CD4-positive, alpha-beta T cell treated with Interleukin-10 for 1 hour (primary cell): ENCODE measurements at places on chromosomes 2 and 18.

- no peak for DNase-seq
Measured at GRCh38 chr18:23569299-23570063, 16.8 kb downstream of the NPC1 start.

GRCh38 chr2:42513252-42513918 lies 19.6 kb upstream of the KCNG3 start:
- peak; percentile 26 for DNase-seq

GRCh38 chr2:161136696-161137324 lies 23.4 kb upstream of the TANK start:
- DNase-seq: peak; percentile 88

DNA sequence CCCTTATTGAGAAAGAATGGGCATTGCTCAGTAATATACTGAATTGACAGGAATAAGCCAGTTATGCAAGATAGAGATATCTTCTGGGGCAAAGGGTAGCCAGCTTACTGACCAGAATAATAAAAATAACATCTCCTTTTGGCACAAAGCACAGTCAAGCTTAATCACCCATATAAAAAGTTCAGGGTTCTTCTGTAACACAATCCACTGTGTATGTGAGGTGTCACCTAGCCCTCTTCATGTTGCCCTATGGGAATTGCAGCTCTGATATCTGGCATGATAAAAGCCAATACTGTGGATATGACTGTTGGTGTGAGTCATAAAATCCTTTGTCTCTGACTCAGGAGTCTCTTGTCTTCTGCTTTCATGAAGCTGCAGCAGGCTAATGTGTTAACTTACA lies 90.8 kb downstream of the DSEL start:
- no peak for DNase-seq

DNA sequence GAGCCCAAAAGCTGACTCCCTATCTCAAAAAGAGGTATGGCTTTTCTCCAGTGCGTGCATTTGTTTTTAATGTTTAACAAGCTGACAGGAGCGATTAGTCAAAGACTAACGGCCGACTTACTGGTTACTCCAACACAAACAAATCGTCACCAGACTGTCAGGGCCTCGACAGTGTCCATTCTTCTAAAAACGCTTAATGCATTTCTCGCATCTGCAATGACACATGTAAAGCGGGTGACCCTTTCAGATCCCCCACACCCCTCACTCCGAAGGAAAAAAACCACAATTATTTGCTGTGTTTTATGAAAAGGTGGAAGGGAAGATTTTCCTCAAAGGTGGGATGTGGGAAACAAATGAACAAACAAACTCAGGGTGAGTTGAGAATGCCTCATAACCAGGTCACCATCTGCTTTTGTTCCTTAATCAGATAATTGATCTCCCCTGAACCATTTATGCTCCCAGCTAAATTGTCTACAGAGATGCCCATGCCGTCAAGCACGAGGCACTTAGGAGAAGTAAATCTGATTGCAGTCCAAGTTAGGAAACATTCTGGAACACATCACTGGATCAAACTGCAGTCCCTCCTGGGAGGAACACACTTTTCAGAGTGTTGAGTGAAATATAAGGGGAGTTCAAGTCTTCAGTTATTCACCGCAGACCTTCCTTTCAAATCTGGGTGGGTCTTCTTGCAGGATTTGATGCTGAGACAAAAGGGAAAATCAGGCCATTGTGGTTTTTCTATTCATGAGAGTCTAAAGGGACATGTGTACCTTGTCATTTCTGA lies 340.8 kb downstream of the CMPK2 start:
- DNase-seq: no peak

DNA sequence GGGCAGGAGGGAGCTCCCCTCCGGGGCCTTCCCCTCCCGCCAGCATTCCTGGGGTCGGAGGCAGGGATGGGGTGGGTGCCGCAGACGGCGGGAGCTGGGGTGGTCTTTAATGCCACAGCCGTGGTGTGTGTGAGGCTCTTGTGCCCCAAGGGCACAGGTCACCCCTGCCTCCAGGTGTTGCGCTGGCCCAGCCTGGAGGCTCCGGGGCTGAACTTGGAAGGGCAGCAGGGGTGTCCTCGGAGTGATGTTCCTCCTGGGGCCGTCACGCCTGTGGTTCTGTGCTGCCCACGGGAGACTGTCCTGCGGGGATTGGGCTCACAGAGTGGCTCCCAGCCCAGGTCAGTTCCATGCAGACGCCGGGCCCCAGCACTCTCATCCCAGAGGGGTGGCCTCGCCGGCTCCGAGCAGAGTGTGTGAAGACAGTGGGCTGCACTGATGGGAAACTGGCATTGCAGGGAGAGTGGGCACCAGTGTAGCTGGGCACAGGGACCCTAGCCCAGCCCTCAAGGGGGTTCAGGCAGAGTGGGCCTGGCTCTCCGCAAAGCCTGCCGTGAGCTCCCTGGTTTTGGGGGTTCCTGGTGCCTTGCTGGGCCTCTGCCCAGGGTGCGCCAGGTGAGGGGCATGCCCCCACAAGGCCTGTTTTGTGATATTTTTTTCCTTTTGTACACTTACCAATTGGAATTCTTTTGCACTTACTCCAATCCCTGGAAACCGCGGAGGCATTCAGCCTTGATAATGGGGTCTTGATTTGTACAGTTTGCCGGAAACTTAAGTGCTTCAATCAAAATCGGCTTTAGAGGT lies 56.7 kb downstream of the NFATC1 start:
- no peak for DNase-seq

- DNase-seq: peak; percentile 30
Measured at GRCh38 chr18:657311-658000, at the start of gene TYMS. Gene TYMS (plus strand): TSS chr18:657653. CDS start chr18:657743, 90 bp downstream.

DNA sequence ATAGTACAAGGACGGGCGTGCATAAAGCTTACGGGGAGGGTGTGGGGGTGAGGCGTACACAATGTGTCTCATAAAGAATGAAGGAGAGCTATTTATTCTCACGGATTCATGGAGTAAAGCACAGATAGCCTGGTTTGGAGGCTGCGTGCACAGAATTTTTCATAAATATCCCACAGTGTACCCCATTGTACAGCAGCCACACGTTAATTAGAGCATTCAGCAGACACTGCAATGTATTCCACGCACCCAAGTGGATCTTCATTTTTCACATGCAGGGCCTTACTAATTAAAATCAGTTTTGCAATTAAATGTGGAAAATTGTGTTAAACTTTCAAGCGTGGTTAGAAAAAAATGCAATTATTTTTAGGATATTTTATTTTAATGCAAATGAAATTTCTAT lies 227.7 kb upstream of the PXDN start:
- DNase-seq: no peak

DNA sequence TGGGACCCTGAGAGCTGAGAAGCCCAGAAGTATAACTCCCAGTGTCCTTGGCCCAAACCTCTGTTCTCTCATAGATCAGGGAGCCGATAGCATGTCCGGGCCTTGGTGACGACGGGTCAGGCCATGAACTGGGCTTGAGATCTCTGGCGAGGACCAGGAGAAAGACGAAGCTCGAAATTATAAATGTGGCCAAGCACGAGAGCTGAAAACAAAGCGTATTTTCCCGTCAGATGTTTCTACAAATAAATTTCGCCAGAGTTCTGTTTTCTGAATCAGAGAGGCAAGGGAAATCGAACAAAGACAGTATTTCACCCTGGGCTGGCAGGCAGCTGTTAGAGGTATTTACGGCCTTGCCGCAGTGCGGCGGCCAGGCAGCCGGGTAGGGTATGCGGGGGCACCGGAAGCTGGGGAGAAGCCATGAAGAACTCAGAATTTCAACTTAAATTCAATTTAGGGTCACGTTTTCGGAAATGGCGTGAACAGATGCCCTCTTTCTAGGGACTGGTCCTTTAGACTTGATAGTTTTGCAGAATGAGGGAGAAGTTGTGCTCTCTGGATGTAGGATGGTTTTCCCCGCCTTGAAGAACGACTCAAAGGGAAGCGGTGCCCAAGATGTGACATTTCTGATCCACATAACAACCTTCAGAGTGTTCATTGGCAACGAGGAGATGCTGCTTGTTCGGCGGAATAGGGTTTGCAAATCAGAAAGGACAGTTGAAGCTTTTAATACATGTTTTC lies 9.6 kb downstream of the HOXD8 start:
- DNase-seq: no peak

- DNase-seq: no peak
Measured at GRCh38 chr2:207133458-207133819, 32.3 kb downstream of the KLF7 start.

DNA sequence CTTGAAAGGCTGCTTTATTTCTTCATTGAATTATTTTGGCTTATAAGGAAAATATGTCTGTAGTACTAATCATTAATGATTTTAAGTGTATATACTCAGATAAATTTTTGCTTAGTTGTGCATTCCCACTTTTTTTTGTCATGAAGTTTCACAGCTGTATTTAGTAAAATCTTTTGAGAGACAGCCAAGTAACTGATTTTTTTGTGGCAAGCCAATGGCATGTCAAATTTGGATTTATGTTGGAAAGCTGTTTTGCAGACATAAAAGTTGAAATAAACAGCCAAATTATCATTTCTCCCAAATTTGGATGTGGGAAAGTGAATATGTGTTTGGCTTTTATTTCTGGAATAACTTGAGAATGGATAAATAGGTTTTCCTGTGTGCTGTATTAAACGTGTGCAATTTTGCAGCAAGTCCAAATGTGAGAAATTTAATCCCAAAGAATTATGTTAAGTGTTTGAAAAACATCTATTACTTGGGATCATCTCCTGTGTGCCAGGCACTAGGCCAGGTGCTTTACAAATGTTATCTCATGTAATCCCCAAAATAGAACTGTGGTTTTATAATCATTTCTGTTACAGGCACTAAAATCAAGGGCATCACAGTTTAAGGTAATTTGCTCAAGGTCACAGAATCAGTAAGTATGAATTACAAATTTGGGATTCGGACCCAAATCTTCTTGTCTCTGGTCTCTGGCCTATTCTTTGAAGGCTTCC lies 160.4 kb downstream of the PTPRM start:
- DNase-seq: no peak
